Esophagus squamous epithelium (tissue), 5 donors: ENCODE measurements at places on chromosomes 2 and 18.

DNA sequence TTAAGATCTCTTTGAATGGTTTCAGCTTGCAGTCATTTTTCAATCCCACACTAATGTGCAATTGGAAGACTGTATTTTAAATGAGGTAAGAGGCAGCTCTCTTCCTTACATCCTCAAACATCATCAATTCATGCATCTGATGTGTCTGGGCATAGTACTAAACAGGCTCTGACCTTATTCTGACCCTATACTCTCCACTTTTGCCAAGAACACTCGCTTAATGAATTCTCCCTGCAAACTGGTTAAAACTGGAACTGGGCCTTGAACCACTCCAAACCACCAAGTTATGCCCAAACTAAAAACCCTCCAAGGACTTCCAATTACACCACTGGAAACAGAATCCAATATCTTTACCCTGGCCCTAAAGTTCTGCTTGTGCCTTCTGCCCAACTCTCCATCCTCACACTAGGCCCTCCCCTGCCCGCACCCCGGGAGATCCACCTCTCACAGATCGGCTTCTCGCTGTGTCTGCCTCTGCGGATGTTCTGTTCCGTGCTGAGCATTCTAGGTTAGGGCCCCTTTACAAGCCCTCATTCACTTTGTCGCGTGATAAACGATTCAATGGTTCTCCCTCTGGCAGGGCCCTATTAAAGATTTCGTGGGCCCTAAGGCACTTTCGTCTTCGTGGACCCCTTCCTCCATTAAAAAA, 1.2 kb downstream of the M1AP start:
- DNase-seq, result no peak

DNA sequence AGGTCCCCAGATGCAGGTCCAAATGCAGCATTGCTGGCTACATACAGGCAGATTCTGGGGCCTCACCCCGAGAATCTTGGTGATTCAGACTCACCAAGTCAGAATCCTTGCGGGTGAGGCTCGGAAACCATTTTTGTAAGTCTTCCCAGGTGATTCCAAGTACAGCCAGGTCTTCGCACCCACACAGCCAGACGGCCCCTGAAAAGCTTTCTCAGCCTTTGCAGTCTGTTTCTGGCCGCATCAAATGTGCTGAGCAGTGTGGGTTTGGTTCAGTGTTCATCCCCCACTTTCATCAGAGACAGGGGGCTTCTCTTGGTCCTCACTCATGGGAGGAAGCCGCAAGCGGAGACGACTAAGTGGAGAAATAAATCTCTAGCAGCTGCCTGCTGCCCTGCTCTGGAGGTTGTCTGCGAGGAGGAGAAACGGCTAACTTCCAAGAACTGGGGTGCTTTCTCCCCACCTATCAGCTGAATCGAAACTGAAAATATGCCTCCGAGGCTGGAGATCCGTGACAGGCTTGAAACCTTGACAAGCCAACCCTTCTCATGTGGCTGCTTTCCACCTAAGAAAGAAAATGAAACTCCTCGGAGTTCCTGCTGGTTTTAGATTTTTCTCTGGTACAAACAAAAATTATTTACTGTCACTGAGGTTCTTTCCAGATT, 8.9 kb upstream of the TMEM185B start:
- DNase-seq, result no peak

DNA sequence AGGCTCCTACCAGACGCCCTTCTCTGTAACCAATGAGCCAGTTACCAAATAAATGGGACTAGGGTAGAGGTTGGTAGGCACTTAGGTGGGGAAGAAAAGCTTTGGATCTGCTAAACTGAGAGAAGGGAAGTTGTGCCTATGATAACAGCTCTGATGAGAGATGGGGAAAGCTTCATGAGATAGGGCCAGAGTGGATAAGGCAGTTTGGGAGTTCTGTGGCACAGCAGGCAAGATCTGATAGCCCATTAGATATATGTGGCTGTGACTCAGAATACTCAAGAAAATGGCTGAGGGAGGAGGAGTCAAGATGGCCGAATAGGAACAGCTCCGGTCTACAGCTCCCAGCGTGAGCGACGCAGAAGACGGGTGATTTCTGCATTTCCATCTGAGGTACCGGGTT, 99.8 kb downstream of the PDE11A start:
- no peak for DNase-seq

DNA sequence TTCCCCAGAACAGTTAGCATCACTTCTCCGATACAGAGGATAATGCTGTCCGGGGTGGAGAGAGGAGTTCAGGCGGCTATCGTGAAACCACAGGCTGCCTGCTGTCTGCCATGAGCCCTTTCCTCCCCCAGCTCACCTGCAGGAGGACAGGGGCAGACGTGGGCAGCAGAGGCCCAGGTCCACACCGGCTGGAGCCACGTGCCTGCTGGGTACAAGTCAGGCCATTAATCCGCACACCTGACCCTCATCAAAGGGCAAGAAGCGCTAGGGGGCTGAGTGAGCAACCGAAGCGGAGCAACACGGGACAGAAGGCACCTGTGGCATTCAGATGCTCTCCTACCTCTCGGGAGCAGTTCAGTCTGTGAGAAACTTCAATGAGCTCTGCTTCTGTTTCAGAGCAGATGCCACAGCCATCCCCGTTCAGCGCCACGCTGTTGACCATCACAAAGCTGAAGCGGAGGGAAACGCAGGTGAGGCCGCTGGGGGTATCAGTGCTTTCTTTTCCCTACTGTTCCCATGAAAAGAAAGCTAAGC, 21.5 kb downstream of the MPPE1 start:
- DNase-seq, result no peak

GRCh38 chr2:48549972-48550371, 20.0 kb downstream of the STON1 start:
- no peak for DNase-seq

GRCh38 chr2:72330652-72331051, 183.0 kb upstream of the CYP26B1 start:
- no peak for DNase-seq

- no peak for DNase-seq
Observed at GRCh38 chr2:120787822-120788700, 52.4 kb downstream of the GLI2 start.

DNA sequence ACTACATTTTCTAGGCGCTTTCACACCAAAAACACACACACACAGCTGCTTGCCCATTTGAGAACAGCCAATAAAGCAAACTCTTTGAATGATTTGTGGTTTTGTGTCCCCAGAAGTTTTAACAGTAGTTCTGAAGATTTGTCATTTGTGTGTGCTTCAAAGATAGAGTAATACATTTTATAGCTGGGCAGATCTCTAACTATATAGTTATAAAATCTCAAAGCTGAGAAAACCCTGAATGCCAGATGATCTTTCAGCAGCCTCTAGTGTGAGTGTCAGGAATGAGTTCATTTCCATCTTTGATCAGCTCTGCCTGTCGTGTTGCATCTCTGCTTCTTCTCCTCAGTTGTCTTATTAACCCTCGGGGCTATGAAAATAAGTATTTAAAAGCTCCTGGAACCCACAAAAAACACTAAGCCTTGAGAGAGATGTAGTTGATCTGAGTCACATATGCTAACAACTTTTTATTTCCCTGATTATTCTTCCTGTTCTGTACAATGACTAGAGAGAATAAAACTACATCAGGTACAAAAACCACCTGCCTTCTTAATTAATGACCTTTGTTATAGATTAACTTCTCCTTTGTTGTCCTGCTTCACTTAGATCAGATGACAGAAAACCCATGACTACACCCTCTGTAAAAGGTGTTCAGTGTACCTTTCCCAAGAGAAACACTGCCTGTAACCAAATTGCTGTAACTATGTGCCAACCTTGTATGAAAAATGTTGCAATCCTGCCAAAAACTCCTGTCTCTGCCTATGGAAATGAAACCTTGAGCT, 30.0 kb upstream of the SLC3A1 start:
- DNase-seq, result no peak

- DNase-seq, result no peak
Observed at GRCh38 chr18:58535340-58536201, 93.3 kb downstream of the ALPK2 start.

DNA sequence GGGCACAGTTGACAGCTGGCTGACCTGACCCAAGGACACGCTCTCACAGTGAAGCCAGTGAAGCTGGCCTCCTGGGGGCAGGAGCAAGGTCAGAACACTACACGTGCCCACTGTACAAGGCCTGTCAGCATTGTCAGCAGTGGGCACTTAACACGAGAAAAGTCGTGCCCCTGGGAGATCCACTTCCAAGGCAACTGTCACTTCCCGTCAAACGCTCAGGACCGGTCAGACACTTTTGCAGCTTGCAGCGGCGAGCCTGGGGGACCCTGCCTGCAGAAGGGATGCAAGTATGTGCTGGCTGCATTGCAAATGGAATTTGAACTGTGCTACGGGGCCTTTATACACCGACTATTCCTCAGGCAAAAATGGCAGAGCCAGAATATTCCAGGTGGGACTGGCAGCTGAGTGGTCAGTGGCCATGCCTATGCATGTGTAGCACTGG, 176.2 kb downstream of the BCL2 start:
- DNase-seq, result no peak

- no peak for DNase-seq
Observed at GRCh38 chr18:3067722-3068121, 54.8 kb upstream of the LPIN2 start.

DNA sequence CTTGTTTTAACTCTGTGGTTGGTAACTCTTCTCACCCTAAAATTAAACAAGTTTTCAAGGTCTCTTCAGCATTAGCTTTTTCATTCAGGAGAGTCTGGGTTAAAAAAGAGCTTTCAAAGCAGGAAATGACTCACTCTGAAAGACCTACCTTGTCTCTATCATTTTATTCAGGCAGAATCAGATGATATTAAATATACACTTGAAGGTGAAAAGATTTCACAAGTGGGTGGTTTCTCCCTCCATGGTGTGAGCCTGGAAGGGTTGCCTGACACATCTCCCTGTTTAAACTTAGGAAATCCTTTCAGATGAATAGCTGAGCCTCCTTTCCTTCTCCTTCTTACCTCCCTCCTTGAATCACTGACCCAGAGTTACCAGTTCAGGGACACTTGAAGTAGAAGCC, 1402.0 kb upstream of the PIK3C3 start:
- DNase-seq, result no peak

DNA sequence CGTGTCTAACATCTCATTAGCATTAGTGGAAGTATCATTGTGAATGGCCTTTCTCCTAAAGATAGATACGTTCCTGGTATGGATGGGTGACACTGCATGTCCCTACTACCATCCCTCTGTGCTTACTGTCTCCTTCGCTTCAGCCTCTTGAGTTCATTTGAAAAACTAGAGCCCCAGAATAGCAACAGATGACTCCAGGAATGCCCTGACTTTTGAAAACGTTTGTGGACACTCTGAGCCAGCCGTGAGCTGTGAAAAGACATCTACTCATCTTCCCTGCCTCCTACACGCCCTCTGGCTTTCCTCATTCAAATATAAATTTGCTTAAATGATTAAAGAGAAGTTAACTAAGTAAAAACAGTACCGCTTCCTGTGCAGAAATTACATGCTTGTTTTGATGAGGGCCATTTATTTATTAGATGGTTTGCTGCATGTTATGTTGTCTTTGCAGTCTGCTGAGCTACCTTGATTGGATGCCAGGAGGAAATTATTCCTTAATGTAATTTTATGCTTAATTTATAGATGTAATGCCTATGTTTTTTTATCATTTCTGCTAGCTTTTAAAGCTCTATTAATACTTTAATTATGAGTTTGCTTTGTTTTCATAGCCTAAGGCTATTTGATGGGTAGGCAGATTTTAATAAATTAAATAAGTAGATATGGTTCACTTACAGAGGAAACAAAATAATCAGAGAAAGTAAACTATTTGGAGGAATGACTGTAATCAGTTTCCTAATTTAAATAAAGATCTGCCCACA, 32.1 kb upstream of the MYO3B start:
- DNase-seq, result no peak

DNA sequence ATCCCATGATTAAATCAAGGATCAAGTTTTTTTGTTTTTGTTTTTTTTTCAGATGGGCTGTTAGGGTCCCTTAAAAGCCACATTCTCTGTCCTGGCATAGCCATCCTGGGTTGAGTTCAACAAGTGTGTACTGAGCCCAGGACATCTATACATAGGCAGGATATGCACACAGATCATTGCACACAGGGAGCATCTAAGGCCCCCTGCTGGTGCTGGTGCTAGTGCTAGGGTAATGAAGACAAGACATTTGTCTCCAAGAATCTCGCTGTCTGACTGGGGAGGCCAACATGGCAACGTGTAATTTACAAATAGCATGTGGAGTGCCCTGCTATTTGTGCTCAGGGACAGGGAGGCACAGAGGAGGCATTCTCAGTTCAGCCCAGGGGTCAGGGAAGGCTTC, 124.5 kb downstream of the VAPA start:
- no peak for DNase-seq

DNA sequence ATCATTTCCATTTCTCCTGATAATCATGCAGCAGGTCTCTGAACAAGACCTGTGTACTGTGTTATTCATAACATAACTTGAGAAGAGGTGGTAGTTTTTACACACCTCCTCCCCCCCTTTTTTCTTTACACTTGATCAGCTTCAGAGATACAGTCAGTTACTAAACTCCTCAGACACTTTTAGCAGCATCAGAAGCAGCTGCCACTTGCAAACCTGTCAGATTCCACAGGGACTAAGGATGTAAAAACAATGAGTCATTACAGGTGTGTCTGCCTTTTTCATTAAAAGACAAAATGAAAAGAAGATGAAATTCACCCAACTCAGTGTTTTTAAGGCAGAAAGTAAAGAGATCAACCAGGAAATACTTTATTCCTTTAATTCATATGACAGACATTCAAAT, 254.0 kb downstream of the NRXN1 start:
- DNase-seq, result no peak

GRCh38 chr2:108877506-108877905, 90.9 kb downstream of the CCDC138 start:
- no peak for DNase-seq

DNA sequence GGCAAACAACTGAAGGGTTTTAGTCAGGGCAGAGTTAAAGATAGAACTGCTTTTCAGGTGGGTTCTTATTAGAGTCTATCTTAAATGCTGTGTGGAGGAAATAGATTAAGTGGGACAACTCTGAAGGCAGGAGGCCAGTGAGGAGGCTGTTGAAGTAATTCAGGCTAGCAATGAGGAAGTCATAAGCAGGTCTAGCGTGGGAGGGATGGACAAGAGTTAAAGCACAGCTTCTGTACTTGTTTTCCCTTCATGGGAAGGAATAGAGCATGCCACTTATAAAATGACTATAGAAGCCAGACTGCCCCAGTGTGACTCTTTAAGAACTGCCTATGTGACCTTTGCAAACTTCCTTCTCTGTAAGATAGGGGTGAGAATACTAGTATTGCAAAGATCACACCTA, 202.0 kb upstream of the LRRTM1 start:
- no peak for DNase-seq

DNA sequence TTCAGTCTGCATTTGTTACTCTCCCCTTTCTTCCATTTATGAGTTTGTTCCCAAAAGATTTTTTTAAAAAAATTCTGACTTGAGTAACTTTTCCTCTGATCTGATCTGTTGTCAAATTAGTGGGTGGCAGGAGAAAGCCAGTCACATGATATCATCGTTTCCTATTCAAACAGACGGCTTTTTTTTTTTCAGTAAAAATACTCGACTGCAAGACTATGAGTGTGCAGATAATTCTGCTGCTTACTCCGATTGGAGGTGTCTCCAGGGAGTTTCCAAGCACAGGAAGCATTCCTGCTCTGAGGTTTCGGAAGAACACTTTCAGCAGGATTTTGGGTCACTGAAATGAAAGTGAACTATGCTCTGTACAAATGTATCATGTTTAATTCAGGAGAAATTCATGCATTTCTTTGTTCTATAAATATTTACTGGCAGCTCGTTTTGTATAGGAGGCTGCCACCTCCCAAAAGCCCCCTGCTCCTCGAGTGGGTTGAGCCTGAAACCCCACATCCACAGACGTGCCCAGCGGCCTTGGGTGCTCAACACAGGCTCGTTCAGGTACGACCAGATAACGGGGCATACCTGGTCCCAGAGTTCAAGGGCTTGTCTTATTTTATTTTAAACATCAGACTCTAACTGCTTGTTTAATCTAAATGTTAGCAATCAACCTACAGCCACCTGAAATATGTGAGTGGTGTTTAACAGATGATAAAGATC, 126.9 kb upstream of the ZNF516 start:
- no peak for DNase-seq
